ENCODE measurements at places on chromosomes 7 and 10.

- DNase-seq = no peak
Measured at GRCh38 chr10:79133416-79133815, 64.7 kb downstream of the ZMIZ1 start.

DNA sequence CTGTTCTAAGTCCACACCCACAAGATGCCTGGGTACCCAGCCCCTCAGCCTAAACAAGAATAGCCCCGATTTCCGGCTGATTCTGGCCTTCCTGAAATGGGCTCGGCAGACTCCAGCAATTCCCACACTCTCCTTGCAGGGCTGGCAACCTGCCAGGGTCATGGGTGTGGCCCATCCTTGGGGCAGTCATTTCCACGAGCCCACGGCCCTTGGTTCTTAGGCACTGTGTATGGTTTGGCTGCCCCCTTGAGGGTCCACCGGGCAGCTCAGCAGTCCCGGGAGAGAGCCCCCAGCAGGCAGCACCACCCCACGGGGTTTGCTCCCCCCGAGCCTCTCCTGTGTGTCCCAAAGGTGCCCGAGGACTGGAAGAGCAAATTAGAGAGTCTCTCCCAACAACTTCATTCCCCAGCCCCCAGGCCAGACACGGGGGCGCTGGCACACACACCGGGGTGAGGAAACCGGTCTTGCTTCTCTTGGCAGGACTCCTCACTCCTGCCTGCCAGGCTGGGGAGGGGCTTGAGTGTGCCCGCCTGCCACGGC is 142.2 kb downstream of the EMX2 start:
- DNase-seq = no peak

GRCh38 chr10:650441-650851 is 39.0 kb downstream of the DIP2C start:
- DNase-seq = no peak

GRCh38 chr7:114628362-114628761 is 213.7 kb downstream of the FOXP2 start:
- no peak for DNase-seq

DNA sequence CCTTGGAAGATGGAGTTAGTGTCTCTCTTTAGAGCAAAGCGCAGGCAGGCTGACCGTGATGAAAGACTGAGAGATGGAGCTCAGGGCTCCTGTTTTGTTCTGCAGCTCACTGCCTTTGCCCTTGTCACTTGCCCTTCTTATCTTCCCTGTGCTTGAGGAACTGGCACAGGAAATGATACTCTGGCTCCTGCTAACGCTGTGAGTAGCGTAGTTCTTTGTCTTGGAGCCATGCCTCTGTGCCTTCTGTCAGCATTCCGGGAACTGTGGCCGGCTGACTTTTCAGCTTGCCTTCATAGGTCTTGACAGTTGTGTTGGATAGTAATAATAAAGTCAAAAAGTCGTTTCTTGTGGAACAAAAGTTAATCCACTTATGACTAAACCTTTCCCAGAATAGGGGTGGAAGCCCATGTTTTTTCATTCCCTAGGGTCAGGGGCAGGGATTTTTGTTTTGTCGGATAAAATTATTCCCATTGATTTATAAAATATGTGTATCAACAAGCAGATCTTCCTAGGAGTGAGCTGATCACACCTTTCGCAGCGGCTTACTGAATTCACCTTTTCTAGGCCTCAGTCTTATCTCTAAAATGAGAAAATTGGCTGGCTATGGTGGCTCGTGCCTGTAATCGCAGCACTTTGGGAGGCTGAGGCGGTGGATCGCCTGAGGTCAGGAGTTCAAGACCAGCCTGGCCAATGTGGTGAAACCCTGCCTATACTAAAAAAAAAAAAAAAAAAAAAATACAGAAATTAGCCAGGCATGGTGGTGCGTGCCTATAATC is 16.6 kb upstream of the TMEM236 start:
- no peak for DNase-seq

- DNase-seq = no peak
Measured at GRCh38 chr7:108294595-108294994, 161.6 kb downstream of the NRCAM start.

DNA sequence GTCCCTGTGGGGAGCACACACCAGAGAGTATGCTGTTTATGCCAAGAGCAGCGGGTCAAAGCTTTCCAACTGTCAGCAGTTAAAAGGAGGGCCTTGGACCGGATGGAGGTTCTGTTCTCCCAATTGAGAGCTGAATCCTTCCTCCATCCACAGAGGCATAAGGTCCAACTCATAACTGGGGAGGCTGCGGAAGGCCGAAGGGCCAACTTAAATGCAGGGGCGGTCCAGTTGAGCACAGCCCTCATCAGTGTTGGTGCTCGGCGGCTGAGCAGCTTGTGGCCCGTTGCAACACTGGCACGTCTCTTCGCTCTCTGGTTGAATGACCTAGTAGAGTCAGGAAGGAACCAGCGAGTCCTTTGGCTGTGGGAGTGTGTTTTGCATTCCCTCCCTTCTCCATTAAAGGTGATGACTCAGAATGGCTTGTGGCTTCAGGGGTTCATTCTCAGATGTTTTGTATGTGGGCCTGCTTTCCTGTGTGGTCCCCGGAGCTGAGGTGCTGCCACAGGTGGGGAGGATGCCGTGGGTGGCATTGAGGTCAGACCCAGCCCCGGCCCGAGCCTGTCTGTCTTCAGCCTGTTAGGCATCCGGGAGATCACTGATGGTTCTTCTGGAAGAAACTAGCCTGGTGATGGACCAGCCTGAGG is 44.8 kb upstream of the DMBT1 start:
- DNase-seq = no peak

DNA sequence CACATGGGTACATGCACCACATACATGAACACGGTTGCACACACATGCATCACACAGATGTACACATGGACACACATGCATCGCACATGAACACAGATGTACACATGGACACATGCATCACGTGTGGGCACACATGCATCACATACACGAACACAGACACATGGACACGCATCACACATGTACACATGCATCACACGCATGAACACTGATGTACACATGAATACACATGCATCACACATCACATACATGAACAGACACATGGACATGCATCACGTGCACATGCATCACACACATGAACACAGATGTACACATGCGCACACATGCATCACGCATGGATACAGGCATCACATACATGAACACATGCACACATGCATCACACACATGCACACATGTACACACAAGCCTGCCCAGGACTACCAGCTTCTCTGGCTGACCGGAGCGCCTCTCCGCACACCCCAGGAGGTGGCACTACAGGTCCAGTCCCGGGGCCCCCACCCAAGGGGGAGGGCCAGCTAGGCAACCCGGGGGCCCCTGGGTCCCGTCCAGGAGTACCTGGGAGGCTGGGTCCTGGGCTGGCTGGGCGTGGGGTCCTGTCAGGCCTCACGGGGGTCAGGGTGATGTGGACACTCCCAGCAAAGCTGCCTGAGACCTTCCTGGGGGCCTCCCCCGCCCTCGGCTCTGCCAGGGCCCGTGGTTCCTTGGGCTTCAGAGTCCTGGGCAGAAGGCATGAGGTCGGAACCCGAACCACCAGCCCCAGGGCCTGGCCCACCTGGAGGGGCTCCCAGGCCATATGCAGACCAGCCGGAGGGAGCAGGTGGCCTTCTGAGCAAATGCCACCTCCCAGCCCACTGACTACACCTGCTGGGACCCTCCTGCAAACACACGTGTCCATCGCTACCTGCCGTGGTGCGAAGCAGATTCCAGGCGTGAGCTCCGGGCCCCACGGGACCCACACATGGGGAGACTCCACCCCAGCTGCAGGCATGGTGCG is 19.6 kb downstream of the MICALL2 start:
- DNase-seq = no peak

- DNase-seq = no peak
Measured at GRCh38 chr10:4786043-4786839, 39.8 kb upstream of the AKR1E2 start.

GRCh38 chr7:158080899-158081445 is 506.7 kb downstream of the PTPRN2 start:
- no peak for DNase-seq

GRCh38 chr10:3783682-3784432 is 1.2 kb downstream of the KLF6 start:
- no peak for DNase-seq

DNA sequence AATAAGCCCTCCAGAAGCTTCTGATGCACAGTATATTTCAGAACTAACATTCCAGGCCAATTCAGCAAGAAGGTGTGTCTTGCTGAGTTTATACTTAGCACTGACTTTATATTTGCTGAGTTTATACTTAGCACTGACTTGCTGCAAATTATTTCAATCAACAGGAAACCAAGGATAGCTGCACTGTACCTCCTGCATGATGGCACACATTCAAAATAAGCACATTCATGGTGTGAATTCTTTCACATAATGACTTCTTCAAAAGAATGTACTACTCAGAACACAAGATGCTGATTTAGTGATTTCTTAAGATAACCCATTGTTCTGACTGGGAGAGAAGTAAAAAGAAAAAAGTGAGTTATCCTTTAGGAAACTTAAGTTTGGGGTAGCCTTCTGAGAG is 52.0 kb downstream of the JAZF1 start:
- no peak for DNase-seq

DNA sequence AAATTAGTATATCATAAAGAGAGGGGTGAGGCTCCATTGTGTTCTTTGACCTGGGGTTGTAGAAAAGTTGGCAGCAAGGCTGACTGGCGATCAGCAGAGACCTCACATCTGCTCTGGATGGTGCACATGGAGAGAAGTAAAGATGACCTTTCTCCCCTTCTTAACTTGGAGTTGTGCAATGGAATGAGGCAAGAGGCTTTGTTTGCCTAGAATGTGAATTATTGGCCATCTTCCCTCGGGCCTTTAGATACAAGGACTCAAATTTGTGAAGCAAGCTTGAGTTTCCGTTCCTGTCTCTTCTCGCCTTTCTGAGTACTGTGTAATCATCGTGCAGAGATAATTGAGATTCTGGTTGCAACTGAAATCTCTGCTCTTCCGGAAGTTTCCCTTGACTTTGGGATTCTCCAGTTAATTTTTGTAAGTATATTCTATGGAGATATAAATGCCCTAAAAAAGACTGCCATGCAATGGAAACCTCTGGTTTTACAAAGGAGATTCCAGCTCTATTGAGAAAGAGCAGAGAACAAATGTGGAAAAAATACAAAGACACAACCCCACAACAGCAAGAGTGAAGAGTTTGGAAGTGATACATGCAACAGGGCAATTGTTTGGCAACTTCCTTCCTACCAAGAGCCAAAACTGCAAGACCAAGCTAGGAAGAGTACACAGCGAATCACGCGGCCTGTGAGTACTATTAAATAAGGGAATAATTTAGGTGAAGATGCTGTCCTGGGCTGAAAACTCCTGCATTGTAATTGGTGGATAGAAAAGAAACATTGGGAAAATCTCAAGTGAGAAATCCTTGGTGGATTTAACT is 542.3 kb upstream of the NRP1 start:
- no peak for DNase-seq

- DNase-seq = no peak
Measured at GRCh38 chr7:8592167-8592566, 158.8 kb downstream of the NXPH1 start.

DNA sequence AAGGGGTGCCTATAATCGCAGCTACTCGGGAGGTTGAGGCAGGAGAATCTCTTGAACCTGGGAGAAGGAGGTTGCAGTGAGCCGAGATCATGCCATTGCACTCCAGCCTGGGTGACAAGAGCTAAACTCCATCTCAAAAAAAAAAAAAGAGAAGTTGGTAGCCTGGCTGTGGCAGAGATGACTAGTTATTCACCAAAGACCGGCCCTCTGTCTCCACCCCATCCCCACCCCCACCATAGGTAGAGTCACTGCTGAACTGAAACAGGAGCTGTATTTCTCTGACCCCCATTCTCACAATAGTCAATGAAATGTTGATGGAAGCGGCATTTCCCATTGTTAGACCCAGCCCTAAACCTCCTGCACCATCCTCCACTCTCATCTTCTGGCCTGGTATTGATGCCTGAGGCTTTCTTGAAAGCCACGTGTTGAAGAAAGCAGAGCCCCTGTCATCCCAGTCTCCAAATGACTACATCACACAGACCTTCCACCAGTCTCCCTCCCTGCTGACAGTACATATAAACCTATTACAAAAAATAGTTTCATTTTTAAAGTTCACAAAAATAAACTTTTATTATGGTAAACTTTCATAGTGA is 9.4 kb upstream of the PIK3CG start:
- DNase-seq = no peak

- no peak for DNase-seq
Measured at GRCh38 chr7:116699722-116700120, 27.7 kb downstream of the MET start.

- DNase-seq = no peak
Measured at GRCh38 chr7:12328888-12329770, 74.5 kb downstream of the VWDE start.

DNA sequence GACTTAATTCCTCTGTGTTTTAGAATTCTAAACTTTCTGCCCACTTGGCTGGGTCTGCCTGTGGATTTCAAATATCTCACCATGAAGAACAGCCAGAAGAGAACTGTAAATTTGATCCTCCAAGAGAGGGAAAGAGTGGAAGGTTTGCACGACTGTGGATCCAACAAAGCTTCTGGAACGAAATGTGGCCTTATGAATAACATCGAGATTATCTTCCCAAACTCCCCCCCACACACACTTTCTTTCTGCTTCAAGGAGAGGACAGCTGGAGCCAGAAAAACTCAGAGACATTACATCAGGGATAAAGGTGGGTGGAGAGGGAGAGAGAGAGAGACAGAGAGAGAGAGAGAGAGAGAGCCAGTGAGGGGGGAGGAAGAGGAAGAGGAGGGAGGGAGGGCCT is 570.1 kb upstream of the MGMT start:
- DNase-seq = no peak

DNA sequence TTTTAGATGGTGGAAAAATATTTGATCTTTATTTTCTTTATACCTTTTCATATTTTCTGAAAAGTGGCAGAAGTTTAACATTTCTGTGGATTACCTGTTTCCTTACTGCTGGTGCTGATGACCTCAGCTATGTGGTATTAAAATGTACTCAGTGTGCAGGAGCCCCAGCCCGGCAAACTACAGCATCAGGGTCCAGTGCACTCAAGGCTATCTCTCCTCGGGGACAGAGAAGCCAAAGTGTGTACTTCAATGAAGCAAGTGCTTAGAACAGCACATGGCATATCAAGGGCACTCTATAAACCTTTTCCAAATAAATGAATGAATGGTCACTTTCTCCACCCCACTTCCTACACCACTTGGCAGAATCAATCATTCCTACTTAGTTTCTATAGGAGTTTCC is 111.8 kb downstream of the HIP1 start:
- no peak for DNase-seq

DNA sequence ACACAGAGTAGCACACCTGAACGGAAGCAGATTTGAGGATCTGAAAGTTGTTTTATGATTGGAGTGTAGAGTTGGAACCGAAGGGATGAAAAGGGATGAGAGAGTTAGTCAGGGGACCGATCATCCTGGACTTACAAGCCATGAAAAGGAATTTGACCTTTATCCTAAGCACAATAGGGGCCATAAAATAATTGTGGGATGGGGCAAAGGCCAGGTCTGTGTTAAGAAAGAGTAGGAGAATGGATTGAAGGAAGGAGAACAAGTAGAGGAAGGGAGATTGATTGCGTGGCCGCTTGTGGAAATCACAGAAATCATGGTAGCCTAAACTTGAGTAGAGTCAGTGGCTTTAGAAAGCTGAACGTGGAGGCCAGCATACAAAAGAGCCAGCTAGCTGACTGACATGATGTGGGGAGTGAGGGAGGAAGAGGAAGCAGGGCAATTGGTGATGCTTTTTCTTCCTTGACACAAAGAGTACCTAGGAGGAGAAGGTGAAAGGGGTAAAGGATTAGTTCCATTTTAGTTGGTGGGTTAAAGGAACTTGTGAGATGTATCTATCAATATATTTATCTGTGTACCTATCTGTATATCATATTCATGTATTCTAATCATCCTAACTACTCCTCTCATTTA is 67.1 kb upstream of the RPA3 start:
- DNase-seq = no peak
